ENCODE measurements at places on chromosomes 2 and 18. TPM values are rescaled to one million over a fixed set of nuclear protein-coding genes. Genes with fewer than 3 reads are reported as not detected.

Gene TSPYL6
- total RNA-seq = 0.21 TPM

Gene CRYGD
- not detected for total RNA-seq

Gene ZSWIM2
- not detected for total RNA-seq

Gene NYAP2
- 0.10 TPM for total RNA-seq

Gene HOXD8
- total RNA-seq = 2.7 TPM

Gene SPEG
- 136 TPM for total RNA-seq

Gene CCDC74B
- 1.0 TPM for total RNA-seq

Gene RAD51AP2
- 0.10 TPM for total RNA-seq

Gene TSGA10
- total RNA-seq = 2.9 TPM

Gene UGT1A10
- total RNA-seq = not detected

Gene GALNT14
- 5.6 TPM for total RNA-seq

Gene LCT
- not detected for total RNA-seq

Gene SERPINB13
- total RNA-seq = 17.5 TPM

Gene MYO3B
- 1.8 TPM for total RNA-seq

Gene GTF2A1L
- 5.0 TPM for total RNA-seq

Gene MFSD6
- 33.5 TPM for total RNA-seq

Gene TMEM247
- total RNA-seq = not detected

Gene NT5C1B
- not detected for total RNA-seq

Gene GIGYF2
- 102 TPM for total RNA-seq

Gene CDH19
- 10.8 TPM for total RNA-seq

Gene GPR155
- 13.3 TPM for total RNA-seq

Gene CSRNP3
- 20.6 TPM for total RNA-seq

Gene FOSL2
- 66.4 TPM for total RNA-seq

Gene CPS1
- total RNA-seq = 2.8 TPM

Gene HOXD11
- not detected for total RNA-seq

Data from tongue (tissue), 3 donors.